ENCODE measurements at places on chromosomes 16 and 17.

DNA sequence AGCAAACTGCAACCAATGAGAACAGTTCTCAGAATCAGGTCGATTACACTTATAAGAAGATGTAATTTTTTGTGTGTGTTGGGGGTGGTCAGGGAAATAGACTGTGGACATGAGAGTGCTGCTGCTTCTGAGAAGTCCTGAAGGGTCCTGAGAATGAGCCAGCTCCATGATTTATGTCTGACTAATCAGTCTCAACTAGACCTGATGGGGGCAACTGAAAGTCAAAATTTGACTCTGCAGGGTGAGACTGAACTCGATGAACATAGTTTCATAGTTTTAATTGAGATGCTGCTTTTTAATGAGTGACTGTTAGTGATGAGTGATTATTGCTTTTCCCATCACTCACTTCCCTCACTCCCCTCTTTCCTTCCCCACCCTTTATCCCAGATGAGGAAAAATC lies 37.3 kb downstream of the SMARCE1 start:
- no peak for DNase-seq

GRCh38 chr16:69858191-69859104 lies 92.7 kb upstream of the CLEC18A start:
- DNase-seq: no peak

DNA sequence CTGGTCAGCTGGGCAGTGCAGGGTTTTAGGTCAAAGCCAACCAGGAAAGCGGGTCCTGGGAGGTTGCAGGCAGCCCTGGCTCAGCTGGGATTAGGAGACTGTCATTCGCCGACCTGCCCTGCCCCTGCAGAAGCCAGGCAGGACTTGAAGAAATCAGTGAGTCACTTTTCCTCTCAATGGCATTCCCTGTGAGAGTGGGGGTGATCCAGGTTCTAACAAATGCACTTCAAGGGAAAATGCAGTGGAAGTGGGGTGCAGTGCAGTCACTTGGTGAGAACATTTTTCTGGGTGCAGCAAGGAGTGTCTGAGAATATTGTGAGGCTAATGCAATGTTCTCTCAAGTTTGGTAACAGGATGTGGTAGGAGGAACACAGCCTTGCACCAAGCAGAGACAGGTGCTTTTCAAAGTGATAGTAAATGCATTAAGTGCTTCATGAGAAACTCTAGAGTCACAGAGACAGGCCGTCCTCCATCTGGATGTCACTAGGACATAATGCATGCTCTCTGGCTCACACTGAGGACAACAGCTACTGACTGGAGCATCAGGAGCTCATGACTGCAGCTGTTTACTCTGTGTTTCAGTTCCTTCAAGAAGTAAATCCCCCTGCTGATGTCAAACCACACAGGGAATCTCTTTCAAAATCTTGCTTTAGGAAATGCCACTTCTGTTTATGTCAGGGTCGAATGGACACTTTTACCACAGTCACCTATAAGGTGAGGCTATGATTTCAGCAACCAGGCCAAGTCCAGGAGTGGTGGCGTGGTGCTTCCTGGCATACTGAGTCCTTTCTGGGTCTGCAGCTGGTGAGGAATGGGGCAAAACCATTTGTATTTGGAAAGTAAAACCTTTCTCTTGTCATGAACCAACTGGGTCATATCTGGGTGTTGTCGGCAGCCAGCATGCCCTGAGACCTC lies 16.7 kb downstream of the CDK5R1 start:
- DNase-seq: no peak

- no peak for DNase-seq
Observed at GRCh38 chr17:18045691-18046350, 6.6 kb downstream of the GID4 start.

DNA sequence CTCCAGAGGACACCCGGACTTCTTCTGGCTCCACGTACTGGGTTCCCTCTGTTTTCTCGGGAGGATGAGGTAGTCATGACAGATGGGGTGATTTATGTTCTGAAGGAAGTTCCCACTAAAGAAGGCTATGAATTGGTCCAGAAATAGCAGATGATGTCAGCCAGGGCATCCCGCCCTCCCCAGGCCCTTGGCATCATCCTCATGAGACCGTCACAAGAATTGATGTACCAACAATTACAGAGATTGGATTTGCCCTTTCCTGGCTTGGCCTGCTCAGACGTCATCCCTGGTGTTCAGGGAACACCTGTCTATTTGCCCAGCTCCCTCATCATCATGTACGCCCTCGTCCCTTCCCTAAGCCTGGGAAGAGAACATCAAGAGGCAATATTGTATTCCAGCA lies 102.8 kb upstream of the CCL1 start:
- no peak for DNase-seq

GRCh38 chr16:70691223-70692129 lies 5.6 kb upstream of the MTSS2 start:
- peak; percentile 98 for DNase-seq

- DNase-seq: no peak
Observed at GRCh38 chr16:49000594-49000993, 281.0 kb downstream of the CBLN1 start.

GRCh38 chr16:525520-526180 lies 1.9 kb upstream of the CAPN15 start:
- DNase-seq: peak; percentile 69

GRCh38 chr17:8698162-8698971 lies 46.3 kb downstream of the CCDC42 start:
- peak; percentile 89 for DNase-seq

DNA sequence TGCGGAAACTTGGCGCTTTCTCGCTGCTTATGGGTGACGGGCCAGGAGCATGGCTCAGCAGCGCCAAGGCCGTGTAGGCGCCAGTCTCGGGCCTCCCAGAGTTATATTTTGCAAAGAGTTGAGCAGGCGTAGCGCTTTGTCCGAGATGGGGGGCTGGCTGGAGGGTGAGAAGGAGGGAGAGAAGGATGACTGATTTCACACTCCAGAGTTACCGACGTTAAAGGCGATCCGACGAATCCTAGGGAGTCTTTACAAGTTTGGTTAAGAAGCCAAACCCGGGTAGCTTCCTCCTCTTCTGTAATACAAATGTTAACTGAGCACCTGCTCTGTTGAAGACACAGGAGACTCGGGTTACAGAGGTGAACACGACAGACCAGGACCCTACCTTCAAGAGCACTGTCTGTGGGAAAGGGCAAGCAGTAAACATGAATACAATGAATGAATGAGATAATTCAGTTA lies 782 bp downstream of the POLR2A start:
- no peak for DNase-seq

Measured in fibroblast of upper back skin (primary cell).